CD4-positive, CD25-positive, alpha-beta regulatory T cell (primary cell): ENCODE measurements at places on chromosomes 2 and 18.

DNA sequence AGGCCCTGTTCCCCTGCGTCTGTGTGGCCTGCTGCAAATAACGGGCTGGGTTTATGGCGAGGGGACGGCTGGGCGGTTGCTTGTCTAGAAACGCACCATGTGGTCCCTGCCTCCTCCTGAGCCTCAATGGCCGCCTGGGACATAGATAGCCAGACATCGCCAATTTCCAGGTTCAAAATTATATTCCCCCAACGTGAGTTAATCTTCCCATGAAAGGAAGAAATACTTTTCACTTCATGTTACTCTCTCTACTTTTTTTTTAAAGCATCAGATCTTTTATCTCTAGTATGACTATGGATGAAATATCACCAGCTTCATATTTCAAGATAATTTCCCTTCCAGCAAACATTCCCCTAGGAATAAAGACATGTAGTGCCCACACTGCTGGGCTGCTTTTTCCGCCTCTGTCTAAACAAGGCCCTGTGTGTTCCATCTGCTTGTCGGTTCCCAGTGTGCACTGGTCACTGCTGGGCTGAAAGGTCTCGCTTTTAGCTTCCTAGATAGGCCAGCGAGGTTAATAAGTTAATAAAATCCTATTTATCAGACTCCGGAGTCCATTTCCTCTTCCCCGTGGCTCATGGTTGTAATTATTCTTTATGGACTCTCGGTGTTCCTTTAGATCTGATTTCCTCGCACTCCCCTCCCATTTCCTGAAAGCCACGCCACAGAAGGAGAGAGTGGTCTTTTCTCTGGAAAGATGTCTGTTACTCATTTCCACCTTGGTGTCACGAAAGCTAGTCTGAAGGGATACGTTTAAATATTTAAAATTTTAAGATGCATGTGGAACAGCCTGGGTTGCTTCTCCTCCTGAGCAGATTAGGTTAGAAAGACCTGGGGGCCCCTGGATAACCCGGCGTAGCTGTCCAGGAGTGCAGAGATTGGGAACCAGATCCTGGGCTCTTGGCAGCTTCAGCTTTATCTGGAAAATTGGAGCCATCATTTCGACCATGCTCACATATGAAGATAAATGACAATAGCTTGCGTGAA is 196.6 kb upstream of the COPS8 start:
- H3K36me3 ChIP-seq, result no peaks in the 10 kb centered on the region
- H3K27ac ChIP-seq, result no peak overlapping the region
- peaks cover 2% of the 10 kb centered on the region for H3K27me3 ChIP-seq
- no peak overlapping the region for H3K4me3 ChIP-seq
- H3K4me1 ChIP-seq, result no peaks in the 10 kb centered on the region
- DNase-seq, result no peak

DNA sequence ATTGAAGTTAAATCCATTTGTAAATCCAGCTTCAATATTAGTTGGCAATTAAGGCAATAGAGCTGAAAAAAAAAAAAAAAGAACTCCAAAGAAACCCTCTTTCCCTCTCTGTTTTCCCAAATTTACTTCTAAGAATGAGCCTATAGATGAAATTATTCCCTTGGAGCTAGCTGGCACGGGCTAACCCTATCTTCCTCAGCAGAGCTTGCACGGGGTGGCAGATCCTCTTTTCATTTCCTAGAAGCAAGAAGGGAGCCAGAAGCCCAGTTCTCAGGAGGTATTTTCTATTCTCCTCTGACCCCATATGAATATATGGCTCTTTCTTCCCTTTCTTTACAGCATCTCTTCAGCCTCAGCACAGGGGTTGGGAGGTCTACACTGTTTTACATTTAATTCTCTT is 426.0 kb downstream of the TGIF1 start:
- no peaks in the 10 kb centered on the region for H3K27me3 ChIP-seq
- H3K27ac ChIP-seq, result no peak overlapping the region
- H3K4me1 ChIP-seq, result no peaks in the 10 kb centered on the region
- DNase-seq, result no peak
- H3K36me3 ChIP-seq, result no peaks in the 10 kb centered on the region

GRCh38 chr2:111685342-111685741 is 198.7 kb downstream of the ANAPC1 start:
- H3K4me3 ChIP-seq, result no peak overlapping the region
- no peak for DNase-seq

DNA sequence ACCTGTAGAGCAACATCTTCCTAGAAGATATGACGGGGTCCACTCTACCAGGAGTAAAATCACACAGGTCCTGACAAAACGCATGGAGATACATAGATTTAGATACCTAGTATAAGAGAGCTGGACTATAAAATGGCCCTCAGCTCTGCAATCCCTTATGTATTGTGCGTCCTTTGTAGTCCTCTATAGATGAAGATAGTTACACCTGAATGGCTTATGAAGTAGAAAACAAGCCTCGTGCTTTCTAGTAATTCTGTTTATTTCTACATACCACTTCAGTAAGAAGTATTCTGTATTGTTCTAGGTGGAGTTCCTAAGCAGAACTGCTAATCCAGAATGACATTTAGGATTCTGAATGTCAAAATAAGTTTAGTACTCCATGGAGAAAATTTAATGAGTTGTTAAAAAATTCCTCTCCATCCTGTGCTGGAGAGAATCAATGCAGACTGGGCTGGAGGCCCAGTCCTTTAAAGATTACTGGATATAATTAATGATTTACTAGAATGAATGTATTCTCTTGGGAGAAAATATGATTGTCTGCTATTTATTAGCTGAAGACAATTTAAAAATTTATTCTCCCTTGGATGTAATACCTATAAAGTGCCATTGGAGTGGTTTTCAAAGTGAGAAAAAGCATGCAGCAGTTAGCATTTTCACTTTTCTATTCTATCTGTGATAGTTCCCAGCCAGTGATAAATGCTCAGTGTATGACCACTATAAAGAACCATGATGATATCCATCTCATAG is 147.3 kb upstream of the UNC80 start:
- H3K4me3 ChIP-seq, result no peak overlapping the region
- no peaks in the 10 kb centered on the region for H3K36me3 ChIP-seq
- no peak for DNase-seq
- no peaks in the 10 kb centered on the region for H3K27me3 ChIP-seq
- no peaks in the 10 kb centered on the region for H3K4me1 ChIP-seq

DNA sequence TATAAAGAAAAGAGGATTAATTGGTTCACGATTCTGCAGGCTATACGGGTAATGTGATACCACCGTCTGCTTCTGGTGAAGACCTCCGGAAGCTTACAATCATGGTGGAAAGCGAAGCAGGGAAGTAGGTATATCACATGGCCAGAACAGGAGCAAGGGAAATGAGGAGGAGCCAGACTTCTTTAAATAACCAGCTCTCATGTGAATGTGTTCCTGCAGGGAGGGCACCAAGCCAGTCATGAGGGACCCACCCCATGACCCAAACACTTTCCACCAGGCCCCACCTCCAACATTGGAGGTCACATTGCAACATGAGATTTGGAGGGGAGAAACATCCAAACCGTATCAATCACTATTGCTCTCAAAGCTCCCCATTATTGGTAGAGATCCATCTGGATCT is 61.8 kb downstream of the EFEMP1 start:
- H3K4me1 ChIP-seq, result no peaks in the 10 kb centered on the region
- H3K27me3 ChIP-seq, result no peaks in the 10 kb centered on the region
- no peak overlapping the region for H3K4me3 ChIP-seq

GRCh38 chr2:98775146-98775986 is 44.4 kb upstream of the MGAT4A start:
- no peak for DNase-seq
- no peak overlapping the region for H3K4me3 ChIP-seq

DNA sequence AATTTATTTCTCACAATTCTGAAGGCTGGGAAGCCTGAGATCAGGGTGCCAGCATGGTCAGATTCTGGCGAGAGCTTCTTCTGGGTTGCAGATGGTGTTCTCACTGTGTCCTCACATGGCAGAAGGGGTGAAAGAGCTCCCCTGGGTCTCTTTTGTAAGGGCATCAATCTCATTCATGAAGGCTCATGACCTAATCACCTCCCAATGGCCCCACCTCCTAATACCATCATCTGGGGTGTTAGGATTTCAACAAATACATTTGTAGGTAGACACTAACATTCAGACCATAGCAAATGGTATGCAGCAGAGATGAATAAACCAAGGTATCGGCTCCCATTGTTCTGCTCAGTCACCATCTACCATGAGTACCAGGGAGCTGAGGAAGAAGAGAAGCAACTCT is 32.7 kb downstream of the YPEL5 start:
- no peak overlapping the region for H3K4me3 ChIP-seq
- DNase-seq, result no peak
- H3K27ac ChIP-seq, result no peak overlapping the region
- no peaks in the 10 kb centered on the region for H3K4me1 ChIP-seq
- H3K27me3 ChIP-seq, result no peaks in the 10 kb centered on the region
- no peaks in the 10 kb centered on the region for H3K36me3 ChIP-seq

GRCh38 chr2:235234736-235235135 is 259.1 kb upstream of the AGAP1 start:
- no peak overlapping the region for H3K4me3 ChIP-seq
- H3K27me3 ChIP-seq, result peaks cover 2% of the 10 kb centered on the region
- no peak overlapping the region for H3K27ac ChIP-seq

DNA sequence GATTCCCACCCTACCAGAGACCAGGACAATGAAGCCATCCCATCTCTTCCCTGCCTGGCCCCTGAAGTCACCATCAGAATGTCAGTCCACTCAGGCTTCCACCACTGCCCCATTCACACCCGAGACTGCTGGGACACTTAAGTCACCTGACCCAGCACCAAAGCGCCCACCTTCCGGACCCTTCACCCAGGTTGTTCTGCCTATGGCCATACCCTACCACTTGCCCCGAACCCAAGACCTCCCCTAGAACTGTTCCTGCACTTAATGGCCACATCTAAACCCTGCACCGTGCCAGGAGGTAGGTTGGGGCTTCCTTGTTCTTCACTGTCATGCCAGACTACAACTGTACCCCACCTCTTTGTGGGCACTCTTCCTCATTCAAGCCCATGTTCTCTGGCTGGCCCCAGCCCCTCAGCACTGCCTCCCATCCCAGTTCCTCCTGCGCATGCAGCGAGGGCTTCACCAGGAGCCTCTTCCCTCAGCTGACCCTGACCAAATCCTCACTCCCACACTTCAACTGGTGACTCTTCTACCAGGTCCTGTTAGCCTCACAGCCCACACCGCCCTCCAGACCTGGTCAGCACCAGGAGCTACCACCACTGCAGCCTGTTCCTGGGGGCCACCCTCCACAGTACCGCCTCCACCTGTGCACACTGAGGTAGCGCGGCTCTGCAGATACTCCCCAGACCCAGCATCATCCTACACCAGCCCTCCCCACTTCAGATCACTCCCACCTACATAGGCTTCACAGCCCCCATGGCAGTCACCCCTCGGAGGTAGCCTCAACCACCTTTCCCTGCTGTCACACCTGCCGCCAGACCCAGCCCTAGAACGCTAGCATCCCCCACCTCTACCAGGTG is 8.3 kb upstream of the ADRA2B start:
- H3K27me3 ChIP-seq, result no peaks in the 10 kb centered on the region
- H3K36me3 ChIP-seq, result peaks cover 10% of the 10 kb centered on the region
- no peaks in the 10 kb centered on the region for H3K4me1 ChIP-seq
- H3K4me3 ChIP-seq, result no peak overlapping the region
- no peak overlapping the region for H3K27ac ChIP-seq

DNA sequence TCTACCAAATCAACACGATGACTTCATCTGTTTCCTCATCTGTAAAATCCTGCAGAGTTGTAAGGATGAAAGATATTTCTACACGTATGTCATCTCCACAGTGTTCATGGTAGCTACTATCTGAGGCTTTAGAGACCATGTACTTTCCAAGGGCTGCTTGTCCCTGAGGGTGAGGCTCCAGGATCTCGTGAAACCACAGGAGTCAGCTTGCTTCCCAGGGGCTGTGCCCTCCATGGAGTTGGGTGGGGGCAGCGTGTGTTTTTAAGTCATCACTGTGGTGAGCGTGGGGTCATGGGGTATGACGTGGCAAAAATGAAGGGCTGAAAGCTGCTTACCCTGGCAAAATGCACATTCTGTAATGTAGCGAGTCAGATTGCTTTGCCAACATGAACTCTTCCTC is 81.6 kb downstream of the ASAP2 start:
- H3K4me1 ChIP-seq, result no peaks in the 10 kb centered on the region
- H3K27me3 ChIP-seq, result peaks cover 7% of the 10 kb centered on the region
- no peak overlapping the region for H3K27ac ChIP-seq
- DNase-seq, result no peak

GRCh38 chr2:196427986-196428634 is 211.4 kb upstream of the CCDC150 start:
- H3K36me3 ChIP-seq, result no peaks in the 10 kb centered on the region
- peaks cover 10% of the 10 kb centered on the region for H3K27me3 ChIP-seq
- no peaks in the 10 kb centered on the region for H3K4me1 ChIP-seq

- peak overlapping the region; percentile 16 for H3K4me3 ChIP-seq
- no peaks in the 10 kb centered on the region for H3K36me3 ChIP-seq
- H3K4me1 ChIP-seq, result peaks cover 10% of the 10 kb centered on the region
- DNase-seq, result no peak
These were observed 30.4 kb downstream of the KLF7 start for GRCh38 chr2:207135340-207135739.

DNA sequence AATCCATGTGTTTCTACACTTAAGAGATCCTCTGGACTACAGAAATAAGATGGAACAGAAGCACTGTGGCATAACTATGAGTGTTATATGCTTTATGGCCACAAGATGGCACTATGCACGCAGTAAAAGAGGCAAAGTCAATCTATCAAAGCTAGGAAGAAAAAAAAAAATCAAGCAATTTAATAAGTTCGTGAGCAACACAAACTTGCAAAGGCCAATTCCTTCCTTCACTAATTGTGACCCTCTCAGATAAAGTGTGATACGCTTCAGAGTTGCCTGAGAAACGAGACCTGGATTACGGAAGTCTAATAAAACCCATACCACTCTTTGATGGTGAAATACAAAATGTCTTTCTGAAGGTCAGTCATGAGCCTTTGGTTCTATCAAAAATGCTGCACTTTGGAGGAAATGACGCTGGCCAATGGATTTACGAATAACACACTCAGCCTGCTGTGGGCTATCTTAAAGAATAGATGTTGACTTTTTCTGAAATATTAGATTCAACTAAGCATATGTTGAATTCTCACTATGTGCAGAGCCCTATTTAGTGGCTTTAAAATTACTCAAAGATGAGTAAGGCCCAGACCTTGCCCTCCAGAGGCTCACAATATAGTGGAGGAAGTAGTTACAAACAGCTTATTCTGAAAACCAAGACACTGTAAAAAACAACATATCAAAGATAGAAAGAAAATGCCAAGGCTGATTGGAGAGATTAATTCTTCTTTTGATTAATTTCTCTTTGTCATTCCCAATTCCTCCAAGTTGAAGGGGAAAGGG is 35.5 kb upstream of the TTR start:
- H3K27ac ChIP-seq, result no peak overlapping the region
- peak; percentile 2 for DNase-seq
- H3K27me3 ChIP-seq, result no peaks in the 10 kb centered on the region
- no peak overlapping the region for H3K4me3 ChIP-seq
- no peaks in the 10 kb centered on the region for H3K4me1 ChIP-seq

DNA sequence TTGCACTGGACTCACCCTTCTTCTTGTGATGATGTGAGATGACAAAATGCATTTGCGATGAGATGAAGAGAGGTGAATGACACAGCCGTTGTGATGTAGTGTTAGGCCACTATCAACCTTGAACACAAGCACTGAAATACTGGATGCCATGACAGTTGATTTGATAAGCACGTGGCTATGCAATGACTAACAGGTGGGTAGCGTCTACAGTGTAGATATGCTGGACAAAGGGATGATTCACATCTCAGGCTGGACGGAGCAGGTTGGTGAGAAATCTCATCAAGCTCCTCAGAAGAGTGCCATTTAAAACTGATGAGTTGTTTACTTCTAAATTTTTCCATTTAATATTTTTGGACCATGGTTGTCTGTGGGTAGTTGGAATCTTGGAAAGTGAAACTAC is 375.8 kb upstream of the LYPD1 start:
- no peak overlapping the region for H3K27ac ChIP-seq
- H3K36me3 ChIP-seq, result no peaks in the 10 kb centered on the region
